ENCODE measurements at places on chromosomes 1 and 21.

GRCh38 chr1:23742670-23743286 is 493 bp upstream of the ELOA start:
- DNase-seq = peak; percentile 54

- no peak for DNase-seq
These were observed 176.7 kb downstream of the C1orf94 start for GRCh38 chr1:34353409-34353808.

DNA sequence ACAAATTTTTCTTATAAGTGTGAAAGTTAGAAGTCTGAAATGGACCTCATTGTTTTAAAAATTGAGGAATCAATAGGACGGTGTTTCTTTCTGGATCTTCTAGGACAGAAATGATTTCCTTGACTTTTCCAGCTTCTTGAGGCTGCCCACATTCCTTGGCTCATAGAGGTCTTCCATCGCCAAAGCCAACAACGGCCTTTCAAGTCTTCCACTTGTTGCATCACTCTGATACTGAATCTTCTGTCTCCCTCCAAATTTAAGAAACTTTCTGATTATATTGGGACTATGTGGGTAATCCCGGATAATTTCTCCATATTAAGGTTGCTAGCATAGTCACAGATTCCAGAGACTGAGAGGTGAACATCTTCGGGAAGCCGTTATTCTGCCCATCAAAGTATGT is 595.4 kb upstream of the ADAMTS5 start:
- DNase-seq = no peak

- DNase-seq = no peak
These were observed 29.0 kb upstream of the LMO4 start for GRCh38 chr1:87299661-87300060.

- no peak for DNase-seq
These were observed 1.2 kb downstream of the ADAMTS4 start for GRCh38 chr1:161197560-161198193.

- DNase-seq = no peak
These were observed 10.4 kb downstream of the PGLYRP3 start for GRCh38 chr1:153302308-153302707.

GRCh38 chr1:156509424-156510034 is 9.0 kb upstream of the MEF2D start:
- DNase-seq = no peak

DNA sequence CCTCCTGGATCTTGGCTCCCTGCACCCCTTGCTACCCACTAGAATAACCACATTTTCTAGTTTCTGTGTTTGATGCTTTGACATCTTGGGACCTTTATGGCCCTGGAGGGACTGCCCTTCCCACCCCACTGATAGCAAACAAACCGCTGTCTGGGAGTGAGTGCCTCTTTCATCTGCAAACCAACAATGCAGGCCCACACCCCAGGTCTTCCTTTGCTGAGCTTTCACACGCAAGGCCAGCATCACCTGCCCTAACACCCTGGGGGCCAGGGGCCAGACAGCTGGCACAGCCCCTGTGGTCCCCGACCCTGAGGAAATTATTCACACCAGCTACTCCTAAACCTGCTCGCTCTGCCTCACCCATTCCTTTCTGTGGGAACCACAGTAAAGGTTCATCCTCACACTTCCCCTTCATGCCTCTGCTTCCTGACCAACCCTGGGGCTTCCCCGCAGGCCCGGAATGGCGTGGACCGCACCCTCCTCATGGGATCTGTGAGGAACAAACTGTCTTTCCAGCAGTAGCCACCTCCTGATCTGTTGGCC is 15.4 kb downstream of the SLC2A7 start:
- DNase-seq = no peak

DNA sequence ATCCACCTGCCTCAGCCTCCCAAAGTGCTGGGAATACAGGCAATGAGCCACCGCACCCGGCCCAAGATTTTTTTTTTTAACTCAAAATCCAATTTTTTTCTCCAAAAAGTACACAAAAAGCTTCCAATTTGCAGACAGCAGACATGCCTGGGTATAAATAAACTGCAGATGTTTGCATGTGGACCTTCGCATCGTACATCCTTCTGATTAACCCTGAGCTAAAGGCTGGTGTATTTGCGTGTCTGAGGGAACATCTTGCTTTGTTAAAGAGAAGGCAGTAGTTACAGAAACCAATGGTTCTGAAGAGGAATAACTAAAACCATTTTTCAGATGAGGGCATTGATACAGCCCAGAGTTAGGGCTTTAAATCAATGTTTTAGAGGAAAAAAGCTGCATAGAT is 12.7 kb downstream of the BCAR3 start:
- no peak for DNase-seq

- no peak for DNase-seq
These were observed 273.1 kb downstream of the MRPL39 start for GRCh38 chr21:25334046-25334730.

- peak; percentile 56 for DNase-seq
These were observed 22.3 kb upstream of the AGPAT3 start for GRCh38 chr21:43842742-43843141.

GRCh38 chr1:202143768-202144401 is 652 bp downstream of the ARL8A start:
- peak; percentile 74 for DNase-seq

DNA sequence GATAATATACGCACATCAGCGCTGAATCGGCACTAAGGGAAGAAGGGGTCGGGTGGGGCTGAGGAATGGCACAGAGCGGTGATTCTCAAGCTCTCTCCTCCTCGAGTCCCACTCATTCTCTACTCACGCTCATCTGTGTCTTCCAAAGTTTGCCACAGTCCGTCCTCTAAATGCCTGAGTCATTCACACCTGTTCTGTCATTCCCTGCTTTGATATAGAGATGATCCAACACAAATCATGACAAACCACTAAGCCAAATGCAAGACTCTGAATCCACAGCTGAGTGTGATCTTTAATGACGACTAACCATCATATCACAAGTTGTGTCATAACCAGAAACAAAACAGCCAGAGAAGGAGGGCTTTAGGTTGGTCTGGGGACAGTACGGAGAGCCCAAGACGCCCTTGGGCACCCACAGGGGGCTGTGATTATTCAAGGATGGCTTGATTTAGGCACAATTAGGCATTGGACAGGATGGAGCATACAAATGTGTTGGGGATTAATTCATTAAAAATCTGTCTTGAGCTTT is 501.5 kb downstream of the KIF26B start:
- no peak for DNase-seq

- peak; percentile 75 for DNase-seq
These were observed 11.0 kb upstream of the RNU1-3 start for GRCh38 chr1:16677552-16678431.

DNA sequence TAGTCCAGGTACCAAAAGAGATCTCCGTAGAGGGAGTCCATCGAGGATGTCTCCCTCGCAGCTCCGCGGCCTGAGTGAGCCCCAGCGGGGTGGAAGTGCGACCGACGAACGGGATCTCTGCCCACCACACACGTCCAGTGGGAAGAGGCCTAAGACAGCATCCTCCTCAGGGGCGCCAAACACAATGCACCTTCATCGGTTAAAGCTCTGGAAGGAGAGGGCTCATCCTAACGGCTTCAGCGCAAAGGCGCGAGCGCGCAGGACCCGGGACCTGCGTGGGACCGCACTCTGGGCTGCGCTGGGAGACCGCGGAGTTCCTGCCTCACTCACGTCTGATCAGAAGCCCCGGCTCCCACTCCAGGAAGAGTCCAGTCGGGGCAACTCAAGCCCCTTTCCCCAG is 7.6 kb downstream of the SLC25A24 start:
- no peak for DNase-seq

DNA sequence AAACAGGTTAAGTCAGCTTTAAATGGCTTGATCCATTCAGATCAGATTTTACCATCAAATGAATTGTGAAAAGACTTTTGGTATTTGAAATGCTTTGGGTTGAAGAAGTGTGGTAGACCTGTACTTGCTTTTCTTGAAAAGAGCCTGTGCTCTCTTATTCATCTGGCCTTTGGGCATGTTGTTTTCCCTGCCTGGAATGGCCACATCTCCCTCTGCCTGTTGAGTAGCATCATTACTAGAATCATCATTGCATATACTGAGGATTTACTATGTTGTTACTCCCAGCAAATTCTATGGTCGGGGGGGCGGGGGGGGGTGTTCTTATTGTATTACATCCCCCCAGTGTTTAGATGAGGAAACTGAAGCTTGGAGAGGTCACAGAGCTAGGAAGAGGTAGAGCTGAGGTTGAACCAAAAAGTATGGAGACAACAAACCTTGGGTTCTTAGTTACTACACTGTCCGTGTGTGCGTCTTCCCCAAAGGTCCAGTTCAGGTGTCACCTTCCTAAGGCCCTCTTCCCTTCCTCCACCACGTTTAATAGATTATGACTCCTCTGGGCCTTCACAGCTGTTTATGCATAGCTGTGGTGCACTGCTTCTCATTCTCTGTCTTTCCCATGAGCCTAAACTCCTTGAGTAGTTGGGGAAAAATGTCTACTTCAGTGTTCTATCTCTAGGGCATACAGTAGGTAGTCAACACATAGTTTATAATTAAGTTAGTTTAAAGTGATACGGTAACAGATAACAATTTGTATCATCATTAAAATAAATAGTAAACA is 246.4 kb upstream of the HOOK1 start:
- DNase-seq = no peak

- DNase-seq = peak; percentile 11
These were observed 62.1 kb downstream of the SNX7 start for GRCh38 chr1:98723574-98723973.

DNA sequence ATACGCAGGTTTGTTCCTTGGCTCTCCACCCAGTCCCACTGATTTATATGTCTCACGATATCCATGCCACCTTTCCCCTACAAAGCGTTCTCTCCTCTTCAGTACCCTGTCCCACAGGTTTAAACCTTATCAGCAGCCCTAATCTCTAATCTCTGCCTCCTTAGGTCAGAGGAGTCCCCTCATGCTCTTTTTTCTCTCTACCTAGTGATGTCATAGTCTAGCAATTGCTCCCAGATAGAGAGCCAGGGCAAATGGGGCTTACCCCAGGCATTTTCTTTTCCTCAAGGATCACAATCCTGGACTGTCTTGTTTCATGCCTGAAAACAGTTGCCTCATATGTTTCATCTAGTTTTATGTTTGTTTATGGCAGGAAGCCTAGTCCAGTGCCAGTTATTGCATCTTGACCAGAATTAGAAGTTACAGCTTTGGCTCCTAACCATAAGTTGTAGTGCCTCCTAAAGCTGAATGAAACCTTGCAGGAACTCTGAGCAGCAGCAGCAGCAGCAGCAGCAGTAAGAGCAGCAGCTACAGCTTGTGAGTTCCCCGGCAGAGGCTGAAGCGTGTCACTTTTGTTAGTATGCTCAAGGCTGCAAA is 26.7 kb upstream of the TP53BP2 start:
- DNase-seq = no peak

- DNase-seq = peak; percentile 88
These were observed 31.1 kb upstream of the SLC45A3 start for GRCh38 chr1:205711105-205712048.

- no peak for DNase-seq
These were observed 115.8 kb downstream of the C1orf94 start for GRCh38 chr1:34292472-34292871.

DNA sequence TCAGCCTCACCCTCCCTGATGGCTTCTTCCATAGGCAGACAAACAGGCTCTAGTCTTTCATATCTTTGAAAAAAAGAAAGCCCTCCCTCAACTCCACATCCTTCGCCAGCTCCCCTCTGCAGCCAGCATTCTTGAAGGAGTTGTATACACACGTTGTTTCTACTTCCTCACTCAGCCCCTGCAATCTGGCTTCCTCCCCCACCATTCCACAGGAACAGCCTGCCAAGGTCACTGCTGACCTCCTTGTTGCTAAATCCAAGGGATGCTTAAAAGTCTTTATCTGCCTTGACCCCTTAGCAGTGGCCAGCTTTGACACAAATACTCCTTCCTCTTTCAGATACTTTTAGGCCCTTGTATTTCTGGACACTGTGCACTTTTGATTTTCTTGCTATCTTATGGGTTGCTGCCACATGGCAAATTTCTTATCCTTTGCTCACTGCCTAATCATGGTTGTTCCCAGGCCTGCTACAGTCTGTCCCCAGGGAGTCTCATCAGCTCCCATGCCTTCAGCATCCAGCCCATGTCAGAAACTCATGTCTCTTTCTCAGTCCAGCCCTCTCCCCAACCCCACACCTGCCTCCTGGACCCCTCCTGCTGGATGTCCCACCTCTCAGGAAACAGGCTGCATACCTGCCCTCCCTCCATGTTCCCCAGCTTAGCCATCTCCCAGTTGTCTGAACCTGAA is 8.3 kb downstream of the FAM229A start:
- DNase-seq = no peak

DNA sequence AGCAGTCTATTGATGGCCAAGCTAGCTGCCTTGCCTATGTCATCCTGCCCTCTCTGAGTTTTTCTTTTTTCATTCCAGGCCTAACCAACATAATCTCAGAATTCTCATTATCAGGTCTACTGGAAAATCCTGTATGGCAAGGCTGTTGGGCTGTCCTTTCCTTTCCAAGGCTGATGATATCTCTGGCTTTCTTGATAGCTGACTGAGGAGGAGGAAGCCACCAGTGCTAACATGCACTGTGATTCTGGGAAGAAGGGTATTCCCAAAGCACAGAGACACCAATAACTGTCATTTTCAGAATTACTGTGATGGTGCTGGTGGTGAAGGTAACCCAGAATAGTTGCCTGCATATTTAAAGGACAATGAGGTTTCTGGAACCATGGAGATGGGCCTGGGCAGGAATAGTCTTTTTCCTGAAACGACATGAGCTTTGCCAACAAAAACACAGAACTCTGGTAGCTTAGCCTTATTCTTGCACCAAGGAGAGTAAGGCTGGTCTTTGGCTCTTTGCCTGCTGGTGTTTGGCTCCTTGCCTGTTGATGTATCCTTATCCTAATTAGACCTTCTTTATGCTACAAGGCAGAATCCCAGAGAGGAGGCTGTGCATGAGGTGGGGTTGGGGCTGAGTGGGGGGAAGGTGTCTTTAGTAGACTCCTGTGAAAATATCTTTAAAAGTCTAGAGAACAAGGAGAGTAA is 157.4 kb downstream of the TNFSF18 start:
- DNase-seq = no peak

- DNase-seq = no peak
These were observed 30.6 kb downstream of the ARHGEF16 start for GRCh38 chr1:3485016-3485415.

- no peak for DNase-seq
These were observed 14.4 kb downstream of the C1orf159 start for GRCh38 chr1:1101503-1101902.

GRCh38 chr1:17372955-17373354 is 959 bp downstream of the PADI6 start:
- DNase-seq = no peak

DNA sequence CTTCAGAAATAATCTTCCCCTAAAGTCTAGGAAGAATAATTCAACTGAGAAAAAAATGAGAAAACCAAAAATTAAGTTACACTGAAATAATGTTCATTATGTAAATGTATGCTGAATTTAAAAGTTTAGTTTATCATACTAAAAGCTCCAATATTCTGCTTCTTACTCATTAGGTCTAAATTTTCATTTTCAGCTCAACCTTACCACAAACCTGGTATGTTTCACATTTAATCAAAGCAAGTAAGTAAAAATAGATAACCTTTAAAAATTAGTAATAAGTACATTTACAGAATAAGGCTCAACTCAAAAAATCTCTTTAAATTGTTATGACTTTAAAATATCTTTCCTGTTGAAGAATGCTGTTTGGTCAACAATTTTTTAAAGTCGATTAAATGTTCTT is 15.0 kb downstream of the BTG3 start:
- DNase-seq = no peak
